ENCODE measurements at places on chromosomes 1 and 21.

- no peak for DNase-seq
These were observed 292.2 kb downstream of the RRAGC start for GRCh38 chr1:38567401-38567800.

GRCh38 chr1:114043054-114043453 lies 63.8 kb downstream of the OLFML3 start:
- DNase-seq: no peak

DNA sequence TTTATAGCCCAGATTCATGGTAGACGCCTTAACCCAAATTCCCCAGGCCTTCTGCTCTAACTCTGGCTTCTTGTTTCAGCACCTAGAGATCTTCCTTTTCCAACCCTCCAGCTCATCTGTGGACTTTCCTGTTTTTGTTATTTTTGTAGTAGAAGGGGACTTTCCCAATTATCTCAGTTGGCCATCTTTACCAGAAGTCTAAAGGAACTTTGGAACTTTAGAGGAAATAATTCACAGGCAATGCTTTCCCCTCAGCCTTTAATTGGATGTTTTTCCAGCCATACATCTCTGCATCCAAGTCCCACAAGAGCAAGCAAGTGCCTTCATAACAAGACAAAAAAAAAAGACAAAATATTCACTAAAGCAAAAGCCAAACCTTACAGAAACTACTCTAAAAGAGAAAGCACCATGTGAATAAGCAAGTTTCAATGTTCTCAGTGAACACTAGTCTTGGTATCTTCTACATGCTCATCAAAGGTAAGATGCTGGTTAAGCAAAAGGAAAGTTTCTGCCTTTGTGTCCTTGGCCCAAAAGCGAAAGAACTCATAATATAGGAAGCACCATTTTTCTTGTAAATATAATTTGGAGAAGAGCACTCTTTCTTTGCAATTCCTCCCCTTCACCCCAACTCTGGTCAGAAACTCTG lies 377.3 kb downstream of the SETD4 start:
- DNase-seq: no peak

- DNase-seq: no peak
These were observed 3.6 kb upstream of the MXRA8 start for GRCh38 chr1:1361982-1362423.

DNA sequence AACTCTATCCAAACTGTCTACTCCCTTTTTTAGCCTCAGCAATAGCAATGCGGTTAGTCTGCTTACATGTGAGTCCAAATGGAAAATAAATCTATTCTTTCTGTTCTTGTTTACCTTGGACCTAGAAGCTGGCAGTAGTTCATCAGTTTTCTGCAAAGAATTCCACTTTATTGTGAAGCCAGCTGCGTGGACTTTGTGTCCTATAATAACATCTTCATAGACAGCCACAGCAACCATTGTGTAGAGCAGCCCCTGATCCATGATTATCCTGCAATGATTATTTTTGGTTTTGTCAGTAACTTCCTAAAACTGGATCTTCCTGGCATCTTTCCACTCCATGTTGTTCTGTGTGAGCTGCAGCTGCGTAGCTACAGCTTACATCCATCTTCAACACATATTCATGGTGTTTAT lies 408.7 kb downstream of the NUF2 start:
- DNase-seq: no peak

DNA sequence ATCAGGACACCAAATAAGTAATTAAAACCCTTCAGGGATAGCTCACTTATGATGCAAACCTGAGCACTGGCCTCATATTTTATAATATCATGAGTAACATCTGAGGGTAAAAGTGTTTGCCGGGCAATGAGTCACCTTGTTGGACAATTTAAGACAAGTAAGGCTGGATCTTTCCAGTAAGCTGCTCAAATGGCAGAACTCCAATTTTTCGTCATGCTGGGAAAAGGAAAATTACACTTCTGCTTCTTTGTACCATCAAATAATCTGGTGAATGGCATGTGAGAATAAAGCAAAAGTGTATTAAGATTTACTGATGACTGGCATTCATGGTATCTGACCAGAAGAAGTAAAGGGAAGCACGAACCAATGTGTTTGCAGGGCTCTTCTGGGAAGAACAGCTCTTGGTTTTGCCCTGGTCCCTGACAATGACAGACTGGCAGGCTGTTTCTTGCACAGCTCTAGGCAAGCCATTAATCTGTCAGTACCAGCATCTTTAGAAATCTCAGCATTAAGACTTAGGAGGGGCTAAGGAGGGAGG lies 392.2 kb downstream of the VAV3 start:
- DNase-seq: no peak

- no peak for DNase-seq
These were observed 41.6 kb downstream of the ABCA4 start for GRCh38 chr1:94079080-94079940.

GRCh38 chr1:107499139-107499744 lies 358.4 kb downstream of the NTNG1 start:
- DNase-seq: no peak

DNA sequence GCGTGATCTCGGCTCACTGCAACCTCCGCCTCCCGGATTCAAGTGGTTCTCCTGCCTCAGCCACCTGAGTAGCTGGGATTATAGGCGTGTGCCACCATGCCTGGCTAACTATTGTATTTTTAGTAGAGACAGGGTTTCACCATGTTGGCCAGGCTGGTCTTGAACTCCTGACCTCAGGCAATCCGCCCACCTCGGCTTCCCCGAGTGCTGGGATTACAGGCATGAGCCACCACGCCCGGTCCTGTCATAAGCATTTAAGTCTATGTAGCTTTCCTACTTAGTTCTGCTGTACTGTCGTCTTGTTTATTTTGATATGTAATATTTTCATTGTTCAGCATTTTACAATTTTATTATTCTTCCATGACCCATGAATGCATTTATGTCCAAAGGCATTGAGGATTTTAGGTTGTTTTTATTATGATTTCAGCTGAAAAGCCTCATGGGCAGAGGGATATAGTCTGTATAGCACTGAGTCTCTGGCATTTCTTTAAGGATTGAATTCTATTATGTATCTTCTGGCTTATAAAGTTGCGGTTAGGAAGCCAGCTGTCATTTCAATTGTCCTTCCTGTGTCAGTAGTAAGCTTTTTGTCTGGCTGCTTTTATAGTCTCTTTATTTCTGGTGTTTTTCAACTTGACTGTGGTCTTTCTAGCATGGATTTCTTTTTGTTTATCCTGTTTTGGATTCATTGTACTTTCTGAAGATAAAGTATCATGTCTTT lies 9.2 kb downstream of the AGPAT3 start:
- DNase-seq: no peak

DNA sequence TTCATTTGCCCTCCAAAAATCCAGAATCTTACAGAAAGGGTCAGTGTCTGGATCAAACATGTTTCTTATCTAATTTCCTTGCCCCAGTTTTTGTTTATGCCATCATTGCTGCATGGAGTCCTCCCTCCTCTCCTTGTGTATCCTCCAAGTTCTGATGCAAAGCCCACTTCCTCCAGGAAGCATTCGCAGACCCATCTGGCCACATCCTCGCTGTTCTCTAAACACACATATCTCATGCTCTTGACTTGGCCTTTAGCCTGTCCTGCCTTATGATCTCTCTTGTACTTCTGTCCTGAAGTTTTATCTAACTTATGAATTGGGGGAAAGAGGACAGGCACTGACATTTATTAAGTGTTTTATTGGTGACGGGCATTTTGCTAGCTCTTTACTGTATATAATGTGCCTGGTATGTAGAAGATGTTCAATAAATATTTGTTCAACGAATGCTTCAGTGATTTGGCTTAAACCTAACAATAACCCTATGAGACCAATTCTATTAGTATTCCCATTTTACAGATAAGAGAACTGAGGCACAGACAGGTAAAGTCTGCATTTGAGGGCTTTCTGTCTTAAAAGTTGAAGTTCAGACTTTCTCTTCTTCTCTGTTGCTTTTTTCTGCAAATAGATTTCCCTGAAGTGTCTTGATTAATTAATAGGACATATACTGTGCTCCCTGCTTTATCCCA lies 19.2 kb upstream of the ID3 start:
- no peak for DNase-seq

GRCh38 chr1:14706631-14707030 lies 108.1 kb downstream of the KAZN start:
- DNase-seq: no peak

DNA sequence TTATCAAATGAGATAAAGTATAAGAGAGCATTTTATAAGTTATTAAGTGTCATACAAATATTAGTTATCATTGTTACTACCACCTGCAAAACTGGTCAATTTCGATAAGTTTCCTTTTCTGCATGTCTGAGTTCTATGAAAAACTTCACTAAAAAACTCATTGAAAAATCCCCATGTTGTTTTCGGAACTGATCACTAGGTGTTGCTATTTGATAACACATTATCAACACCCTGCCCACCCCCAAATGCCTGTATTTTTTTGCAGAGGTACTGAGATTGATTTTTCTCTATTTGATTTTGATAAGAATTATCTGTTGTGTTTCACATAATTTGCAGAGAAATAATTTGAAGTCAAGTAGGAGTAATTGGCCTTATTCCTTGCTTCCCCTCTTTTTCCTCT lies 22.1 kb upstream of the DISP1 start:
- no peak for DNase-seq

DNA sequence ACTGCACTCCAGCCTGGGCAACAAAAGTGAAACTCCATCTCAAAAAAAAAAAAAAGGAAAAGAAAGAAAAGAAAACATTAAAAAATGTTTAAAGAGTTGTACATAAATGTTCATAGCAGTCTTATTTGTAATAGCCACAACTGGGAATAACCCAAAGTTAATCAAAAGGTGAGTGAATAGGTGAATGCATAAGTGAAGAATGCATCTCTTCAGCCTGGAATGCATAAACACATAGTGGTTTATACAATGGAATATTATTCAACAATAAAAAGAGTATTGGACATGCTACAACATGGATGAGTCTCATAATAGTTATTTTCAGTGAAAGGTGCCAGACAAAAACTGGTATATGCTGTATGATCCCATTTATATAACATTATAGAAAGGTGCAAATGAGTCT lies 18.1 kb downstream of the LDLRAD1 start:
- DNase-seq: no peak

DNA sequence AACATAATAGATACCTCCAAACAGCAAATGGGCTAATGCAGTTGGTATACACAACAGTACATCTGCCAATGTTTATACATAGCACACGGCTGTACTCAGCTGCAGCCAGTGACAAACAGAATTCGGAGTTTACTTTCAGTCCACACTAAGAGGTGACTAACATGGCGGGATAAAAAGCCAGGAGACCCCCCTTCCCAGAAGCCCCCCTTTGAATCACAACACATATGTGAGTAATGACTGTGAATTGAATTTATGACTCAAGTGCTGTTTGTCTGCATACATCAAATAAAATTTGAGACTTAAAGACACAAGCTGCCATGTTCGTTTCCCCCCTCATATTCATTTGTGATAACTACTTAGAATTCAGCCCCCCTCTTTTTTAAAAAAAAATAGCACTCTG lies 113.2 kb downstream of the RUNX1 start:
- DNase-seq: no peak

- no peak for DNase-seq
These were observed 48.4 kb downstream of the NKAIN1 start for GRCh38 chr1:31191281-31191680.

- DNase-seq: no peak
These were observed 9.1 kb upstream of the COA7 start for GRCh38 chr1:52706941-52707926.

DNA sequence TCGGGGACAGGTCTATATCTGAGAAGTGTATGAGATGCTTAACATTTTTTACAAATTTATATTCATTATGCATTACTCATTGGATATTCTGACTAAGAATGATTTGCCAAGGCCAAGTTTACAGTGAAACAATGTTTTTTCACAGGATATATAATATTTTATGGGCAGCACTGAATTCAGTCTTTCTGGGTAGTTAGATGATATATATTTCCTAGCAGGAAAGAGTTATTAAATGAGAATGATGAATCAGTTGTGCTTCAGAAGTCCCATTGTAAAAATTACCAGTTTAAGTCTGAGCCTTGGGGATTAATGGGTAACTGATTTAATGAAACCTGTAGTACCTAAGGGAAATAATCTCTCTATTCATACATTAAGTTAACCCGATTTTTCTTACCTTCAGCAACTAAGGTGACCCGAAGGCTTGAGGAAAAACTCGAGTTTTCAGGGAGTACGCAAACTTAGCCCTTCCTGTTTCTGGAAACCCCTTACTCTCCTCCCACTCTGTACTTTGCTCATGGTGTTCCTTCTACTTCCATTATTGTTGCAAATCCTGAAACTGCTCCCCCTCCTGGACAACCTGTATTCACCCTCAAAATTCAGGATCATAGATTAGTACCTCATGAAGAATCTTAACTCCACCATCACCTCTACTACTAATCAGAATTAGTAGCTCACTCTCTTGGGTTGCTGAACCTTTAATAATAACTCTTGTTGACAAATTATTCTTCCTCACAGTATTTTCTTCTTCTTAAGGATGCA lies 135.1 kb downstream of the AK5 start:
- DNase-seq: no peak

DNA sequence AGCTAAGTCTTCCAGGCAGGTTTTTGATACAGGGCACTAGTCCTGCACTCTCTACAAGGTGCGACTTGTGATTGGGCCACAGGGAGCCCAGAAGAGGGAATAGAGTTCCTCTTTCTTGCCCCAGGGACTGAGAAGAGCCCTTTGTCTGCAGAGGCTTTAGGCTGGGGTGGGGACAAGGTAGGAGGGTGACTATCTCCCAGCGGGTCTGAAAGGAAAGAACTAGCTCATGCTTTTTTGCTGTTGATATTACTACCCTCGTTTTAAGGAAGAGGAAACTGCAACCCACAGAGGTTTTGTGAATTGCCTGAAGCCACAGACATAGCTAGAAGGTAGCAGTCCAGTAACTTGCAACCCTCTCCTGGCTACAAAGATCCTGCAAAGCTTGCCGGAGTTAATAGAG lies 615.2 kb downstream of the MATN1 start:
- no peak for DNase-seq

DNA sequence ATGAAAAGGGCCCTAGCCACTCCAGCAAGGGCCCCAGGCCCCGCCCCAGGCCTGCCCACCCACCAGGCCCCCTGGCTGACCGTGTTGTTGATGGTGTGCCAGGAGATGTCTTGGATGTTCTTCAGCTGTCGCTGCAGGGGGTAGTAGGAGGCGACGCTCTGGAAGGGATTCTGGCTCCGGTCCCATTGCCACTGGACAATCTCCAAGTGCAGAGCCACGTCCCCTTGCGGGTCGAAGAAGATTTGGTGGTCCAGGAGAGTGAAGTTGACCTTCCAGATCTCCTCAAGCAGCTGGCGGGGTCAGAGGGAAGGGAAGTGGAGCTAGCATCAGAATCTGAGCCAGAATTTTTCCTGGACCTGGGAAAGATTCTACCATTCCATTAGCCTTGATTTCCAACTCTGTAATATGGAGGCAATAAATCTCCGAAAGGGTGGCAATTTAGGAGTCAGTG lies 10.2 kb downstream of the TAS1R2 start:
- no peak for DNase-seq

All from stimulated activated CD4-positive, alpha-beta T cell treated with anti-CD3 and anti-CD28 coated beads, Interleukin-1b, Interleukin-23, amount 100 ng/mL, for 48 hours (primary cell).